Eye (tissue), 1 donor: ENCODE measurements at places on chromosomes 6 and 20.

DNA sequence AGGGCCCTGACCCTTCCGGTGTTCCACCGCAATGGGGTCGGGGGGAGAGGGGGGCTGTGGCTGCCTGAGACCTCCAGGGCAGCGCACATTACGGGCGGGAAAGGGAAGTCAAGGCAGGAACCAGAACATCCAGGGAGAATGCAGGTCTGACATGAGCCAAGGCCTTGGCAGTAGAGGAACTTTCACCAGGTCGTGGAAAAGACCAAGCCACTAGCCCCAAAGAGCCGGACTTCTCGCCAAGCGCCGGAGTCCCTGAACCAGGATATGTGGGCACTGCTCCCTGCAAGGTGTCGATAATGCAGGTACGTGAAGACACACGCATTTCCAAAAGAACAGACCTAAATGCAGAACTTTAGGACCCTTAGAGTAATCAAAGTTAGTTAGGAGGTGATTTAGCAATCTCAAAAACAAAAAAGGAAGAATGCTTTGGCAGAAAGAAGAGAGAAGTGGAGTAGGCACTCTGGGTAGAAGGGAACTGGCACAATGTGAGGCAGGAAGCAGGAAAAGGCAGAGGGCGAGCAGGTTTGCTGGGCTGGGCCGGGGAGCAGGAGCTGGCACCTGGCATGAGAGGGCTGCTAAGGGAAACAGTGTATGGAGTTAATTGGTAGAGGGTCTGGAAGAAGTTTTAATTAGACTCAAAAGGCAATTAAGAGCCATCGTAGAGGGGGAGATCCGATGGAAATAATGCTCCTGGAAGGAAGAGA lies 14.3 kb downstream of the POU3F2 start:
- DNase-seq = no peak

GRCh38 chr6:168708526-168708925 lies 267.5 kb downstream of the SMOC2 start:
- peak; percentile 58 for DNase-seq

DNA sequence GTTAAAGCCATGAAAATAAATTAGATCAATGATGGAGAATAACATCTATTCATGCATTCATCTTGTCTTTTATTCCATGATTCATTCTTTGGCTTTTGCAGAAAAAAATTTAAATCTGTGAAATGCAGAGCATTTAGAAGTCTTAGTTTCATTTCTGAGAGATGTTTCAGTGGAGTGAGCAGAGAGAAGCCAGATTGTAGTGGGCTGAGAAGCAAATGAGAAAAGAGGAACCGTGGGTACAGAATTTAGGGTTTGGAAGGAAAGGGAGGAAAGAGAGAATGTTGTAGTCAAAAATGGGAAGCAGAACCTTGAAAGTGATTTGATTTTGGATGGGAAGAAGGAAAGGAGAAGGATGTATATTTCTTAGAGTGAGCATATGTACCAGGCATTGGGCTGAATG lies 260.3 kb upstream of the MAN1A1 start:
- no peak for DNase-seq

DNA sequence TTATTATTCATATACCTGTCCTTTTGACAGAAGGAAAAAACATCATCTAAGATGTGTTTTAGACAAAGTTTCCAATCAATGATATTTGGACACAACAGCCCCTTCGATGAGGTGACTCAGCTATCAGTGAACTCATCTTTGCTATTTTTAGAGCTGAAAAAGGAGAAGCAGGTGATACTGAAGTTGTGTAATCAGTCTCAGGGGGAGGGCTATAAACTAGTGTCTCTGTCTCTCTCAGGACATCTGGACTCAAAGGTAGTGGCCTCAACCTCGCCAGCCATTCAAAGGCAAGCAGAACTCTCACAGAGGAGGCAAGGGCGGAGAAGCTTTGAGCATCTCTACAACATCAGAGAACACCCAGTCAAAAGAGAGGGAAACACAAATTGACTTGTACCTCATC lies 135.4 kb downstream of the BFSP1 start:
- no peak for DNase-seq

- DNase-seq = no peak
These were observed 4.7 kb downstream of the CCN2 start for GRCh38 chr6:131946404-131946991.

DNA sequence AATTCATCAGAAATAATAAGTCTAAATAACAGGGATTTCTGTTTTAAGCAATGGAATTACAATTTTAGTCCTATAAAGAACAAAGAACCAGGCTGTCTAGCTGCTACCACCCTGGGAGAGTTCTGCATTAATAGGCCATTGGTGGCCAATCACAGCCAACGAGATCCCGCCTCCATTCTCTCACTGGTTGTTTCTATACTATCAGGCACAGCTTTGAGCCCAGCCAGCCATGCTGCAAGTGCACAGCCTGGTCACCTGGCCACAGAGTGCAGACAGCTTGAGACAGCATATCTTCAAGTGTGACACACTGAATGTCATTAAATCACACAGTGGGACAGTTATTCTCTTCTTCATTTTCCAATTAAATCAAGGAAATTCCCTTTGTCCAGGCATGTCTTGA lies 16.1 kb upstream of the RAB22A start:
- peak; percentile 71 for DNase-seq

GRCh38 chr20:42589976-42590639 lies 599.6 kb downstream of the PTPRT start:
- DNase-seq = no peak

DNA sequence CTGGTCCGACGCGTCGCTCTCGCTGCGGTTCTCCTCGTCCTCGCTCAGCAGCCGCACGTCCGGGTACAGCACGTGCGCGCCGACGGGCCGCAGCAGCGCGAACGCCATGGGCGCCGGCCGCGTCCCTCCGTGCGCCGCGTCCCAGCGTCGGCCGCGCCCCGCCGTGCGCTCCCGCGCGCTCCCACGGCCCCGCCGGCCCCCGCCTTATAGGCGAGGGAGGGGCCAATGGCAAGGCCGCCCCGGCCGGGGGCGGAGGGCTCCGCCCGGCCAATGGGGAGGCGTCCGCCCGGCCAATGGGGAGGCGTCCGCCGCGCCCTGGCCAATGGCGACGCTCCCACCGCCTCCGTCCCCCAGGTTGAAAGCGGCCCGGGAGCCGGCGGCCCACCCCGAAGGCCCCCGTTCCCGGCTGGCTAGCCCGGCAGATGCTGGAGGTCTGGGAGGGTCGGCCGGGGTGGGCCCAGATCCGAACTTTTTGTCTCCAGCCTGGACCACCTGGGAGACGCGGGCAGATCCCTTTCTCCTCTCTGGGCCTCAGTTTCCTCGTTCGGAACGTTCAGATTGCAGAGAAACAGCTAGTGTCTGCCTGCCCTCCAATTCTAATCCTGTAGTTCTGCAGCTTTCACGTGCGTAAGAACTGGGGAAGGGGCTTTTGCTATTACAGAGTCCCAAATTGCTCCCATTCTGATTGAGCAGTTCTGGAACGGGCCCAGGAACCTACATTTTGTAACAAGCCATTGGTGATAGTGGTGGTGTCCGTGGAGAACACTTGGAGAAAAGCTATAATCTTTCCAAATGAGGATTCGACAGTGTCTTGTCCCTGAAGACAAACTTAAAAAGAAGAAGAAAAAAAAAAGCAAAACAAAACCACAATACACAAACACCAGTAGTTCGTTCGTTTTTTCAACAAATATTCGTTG lies at the start of gene TCF15:
TCF15 (minus strand) TSS at position 180 of the 917 bp plus-strand sequence; CDS start at position 108, 72 bp downstream.
- DNase-seq = peak; percentile 75

DNA sequence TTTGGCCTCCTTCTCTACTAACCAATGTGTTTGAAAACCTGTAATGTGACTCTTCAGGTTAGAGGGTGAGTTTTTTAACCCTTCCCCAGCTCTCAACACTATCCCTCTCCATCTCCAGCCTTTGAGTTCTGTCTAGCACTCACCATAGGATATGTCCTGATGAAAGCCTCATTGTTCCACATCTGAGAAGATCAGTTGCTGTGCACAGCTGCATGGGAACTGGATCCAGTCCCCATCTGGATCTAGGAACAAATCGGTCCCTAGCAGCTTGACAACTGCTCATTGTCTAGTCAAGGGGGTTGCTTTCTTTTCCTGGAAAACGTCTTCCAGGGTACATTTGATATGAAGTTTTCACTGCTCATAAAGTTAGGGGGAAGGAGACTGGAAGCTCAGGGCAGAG lies 45.4 kb upstream of the AGPAT4 start:
- DNase-seq = peak; percentile 3

DNA sequence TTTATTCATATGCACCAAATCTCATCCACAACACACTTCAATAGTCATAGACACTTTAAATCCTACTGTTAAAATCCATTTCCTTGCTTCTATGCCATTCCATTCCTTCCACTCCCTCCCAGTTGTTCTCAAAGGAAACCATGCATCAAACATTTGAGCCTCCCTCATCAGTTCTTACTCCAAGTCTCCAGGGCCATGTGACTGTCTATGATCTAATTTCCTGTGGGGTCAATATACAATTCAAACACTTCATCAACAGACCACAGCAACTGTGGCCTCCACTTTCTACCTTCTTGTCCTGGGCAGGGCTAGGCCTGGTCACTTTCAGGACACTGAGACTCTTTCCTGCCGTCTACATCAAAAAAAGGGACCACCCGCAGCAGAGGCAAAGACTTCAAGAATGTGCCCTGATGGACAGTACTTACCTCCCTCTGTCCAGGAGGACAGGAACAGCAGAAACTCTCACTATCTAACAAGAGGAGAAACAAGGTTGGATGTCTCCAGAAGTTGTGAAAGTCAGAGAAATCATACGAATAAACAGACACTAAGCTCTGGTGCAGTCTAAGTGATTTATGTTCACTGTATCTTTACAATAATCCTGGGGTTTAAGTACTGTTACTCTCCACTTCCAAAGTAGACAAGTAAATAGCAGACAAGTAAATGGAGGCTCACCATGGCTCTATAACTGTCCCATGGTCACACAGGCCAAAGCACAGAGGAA lies 160.2 kb downstream of the QRSL1 start:
- DNase-seq = no peak

GRCh38 chr20:48211238-48211637 lies 426.0 kb upstream of the SULF2 start:
- no peak for DNase-seq

- DNase-seq = no peak
These were observed 141.3 kb downstream of the FUT9 start for GRCh38 chr6:96157018-96157565.

- no peak for DNase-seq
These were observed 9.8 kb downstream of the RIMS4 start for GRCh38 chr20:44800391-44801046.

- no peak for DNase-seq
These were observed 114.3 kb upstream of the DST start for GRCh38 chr6:56756791-56757587.

- DNase-seq = peak; percentile 83
These were observed 868 bp upstream of the SLC2A4RG start for GRCh38 chr20:63738687-63739129.

DNA sequence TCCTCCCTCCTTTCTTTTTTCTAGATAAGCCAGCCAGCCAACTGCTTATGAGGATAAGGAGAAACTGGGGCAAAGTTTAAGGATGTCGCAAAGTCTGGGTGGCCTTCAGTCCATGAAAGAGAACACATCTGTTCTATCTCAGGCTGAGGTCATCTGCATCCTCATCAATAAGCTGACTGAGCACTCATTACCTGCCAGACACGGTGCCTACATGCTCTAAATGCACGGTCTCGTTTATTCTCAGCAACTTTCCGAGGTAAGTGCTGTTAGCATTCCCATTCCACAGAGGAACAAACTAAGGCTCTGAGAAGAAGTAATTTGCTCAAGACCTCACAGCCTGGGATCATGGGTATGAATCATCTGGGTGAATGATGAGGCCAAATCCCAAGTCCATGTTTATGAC lies 133.1 kb downstream of the BCAS1 start:
- no peak for DNase-seq

GRCh38 chr20:19493794-19494495 lies 264.1 kb upstream of the RIN2 start:
- no peak for DNase-seq

DNA sequence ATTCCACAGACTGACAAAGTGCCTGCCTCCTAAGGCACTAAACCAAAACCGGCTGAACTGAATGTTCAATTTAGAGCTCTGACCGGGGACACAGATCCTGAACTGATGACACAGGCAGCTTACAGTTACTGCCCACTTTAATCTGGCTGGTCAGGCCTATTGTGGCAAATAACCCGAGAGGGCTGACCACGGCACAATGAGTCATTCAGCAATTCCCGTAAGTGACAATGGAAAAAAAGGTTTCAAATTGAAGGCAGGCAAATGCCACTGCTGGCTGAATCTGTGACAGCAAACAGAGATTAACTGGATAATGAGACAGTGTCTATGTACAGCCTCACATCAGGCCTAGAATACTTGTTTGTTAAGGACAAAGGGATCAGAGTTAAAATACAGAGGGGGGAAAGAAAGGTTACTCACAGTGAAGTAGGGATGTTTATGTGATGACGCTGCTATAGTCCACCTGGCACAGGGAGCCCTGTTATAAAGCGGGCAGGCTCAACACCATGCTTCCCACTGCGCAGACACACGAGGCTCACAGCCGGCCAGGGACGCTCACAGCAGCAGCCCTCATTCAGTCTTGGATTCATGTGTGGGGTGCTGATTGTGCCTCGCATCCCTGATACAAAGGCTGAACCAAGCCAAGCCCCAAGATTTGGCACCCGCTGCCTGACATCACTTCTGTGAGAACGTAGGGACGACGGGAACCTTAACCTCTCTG lies 54.4 kb downstream of the RTN4IP1 start:
- no peak for DNase-seq

- DNase-seq = peak; percentile 24
These were observed 10.7 kb downstream of the SDC4 start for GRCh38 chr20:45337367-45338120.

- DNase-seq = no peak
These were observed 859 bp upstream of the BIRC7 start for GRCh38 chr20:63234693-63235398.

- DNase-seq = peak; percentile 78
These were observed 19.6 kb upstream of the ABT1 start for GRCh38 chr6:26576929-26577719.

DNA sequence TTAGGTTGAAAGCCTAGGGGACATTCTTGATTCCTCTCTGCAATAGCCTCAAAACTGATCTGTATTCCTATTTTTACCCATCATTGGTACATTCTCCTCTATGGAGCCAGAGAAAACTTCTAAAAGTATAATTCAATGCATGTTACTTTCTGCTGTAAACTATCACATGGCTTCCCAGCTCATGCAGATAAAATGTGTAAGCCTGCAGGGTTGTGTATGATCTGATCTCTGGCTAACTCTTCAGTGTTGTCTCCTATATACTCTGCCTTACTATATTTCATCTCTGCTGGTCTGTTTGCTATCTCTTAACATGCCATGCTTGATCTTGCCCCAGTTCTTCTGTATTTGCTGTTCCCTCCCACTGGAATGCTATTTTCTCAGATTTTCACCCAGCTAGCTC lies 323.3 kb upstream of the RSPO3 start:
- no peak for DNase-seq

GRCh38 chr6:121593011-121593641 lies 157.7 kb downstream of the GJA1 start:
- peak; percentile 34 for DNase-seq

DNA sequence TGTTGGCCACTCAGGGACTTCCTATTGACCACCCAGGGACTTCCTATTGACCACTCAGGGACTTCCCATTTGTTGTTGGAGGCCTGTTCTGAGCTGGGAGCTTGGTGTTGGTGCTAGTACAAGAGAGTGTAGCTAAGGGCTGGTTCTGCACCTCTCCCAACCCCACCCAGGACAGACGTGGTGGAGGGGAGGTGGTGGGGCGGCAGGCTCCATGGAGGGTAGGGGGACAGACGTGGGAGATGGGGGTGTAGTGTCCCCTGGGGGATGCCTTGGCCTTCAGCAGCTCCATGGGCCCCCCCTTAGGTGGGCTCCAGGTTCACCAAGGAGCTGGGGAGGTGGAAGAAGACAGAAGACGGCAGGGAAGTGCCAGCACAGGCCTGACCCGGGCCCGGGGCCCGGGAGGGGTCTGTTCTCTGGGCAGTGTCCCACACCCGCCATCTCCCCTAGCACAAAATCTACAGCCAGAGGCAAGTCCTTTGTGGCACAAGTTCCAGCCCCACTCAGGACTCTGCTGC lies 33.9 kb downstream of the CHRNA4 start:
- no peak for DNase-seq
